ENCODE measurements at places on chromosomes 1 and 21.
A peak's percentile ranks its signal among the peaks of the same experiment; 100 is the strongest.

GRCh38 chr1:177811429-177811828 lies 158.4 kb downstream of the SEC16B start:
- no peak for DNase-seq

GRCh38 chr21:26169611-26170470 lies 729 bp downstream of the APP start:
- peak; percentile 29 for DNase-seq

DNA sequence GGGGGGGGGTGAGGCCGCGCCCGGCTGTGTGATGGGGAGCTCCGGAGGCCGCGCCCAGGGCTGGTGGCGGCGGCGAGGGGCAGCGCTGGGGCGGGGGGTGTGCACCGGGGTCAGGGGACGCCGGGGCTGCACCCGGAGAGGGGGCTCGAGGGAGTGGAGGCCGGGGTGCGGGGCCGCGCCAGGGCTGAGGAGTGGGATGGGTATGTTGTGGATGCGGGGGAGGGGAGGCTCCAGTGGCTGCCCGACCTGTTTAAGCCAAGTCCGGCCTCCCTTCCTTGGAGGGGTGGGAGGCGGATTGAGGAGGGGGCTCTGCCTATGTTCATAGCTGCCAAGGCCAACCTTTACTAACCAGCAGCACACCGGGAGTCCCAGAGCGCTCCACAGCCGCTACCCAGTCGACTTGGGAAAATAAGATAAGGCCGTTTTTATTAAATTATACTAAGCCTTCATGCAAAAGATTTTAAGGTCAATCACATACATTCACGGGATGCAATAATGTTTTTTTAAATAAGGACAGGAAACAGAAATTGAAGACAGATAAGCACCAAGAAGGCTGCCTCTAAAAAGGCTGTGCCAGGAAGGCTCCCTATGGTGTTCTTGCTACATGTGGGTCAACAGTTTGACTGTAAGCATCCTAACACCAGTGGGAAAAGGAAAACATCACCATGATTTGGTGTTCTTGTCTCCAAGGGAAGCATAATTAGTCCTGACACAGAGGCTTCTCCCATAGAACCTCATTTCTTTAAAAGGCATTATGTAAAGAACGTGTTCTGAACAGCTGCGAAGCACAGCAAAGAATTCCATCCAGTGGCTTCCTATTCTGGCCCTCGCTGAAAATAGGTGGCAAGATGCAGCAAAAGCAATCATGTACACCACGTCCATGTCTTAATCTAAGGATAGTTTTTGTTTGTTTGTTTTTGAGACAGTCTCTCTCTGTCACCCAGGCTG lies 626 bp upstream of the HLCS start:
- no peak for DNase-seq

DNA sequence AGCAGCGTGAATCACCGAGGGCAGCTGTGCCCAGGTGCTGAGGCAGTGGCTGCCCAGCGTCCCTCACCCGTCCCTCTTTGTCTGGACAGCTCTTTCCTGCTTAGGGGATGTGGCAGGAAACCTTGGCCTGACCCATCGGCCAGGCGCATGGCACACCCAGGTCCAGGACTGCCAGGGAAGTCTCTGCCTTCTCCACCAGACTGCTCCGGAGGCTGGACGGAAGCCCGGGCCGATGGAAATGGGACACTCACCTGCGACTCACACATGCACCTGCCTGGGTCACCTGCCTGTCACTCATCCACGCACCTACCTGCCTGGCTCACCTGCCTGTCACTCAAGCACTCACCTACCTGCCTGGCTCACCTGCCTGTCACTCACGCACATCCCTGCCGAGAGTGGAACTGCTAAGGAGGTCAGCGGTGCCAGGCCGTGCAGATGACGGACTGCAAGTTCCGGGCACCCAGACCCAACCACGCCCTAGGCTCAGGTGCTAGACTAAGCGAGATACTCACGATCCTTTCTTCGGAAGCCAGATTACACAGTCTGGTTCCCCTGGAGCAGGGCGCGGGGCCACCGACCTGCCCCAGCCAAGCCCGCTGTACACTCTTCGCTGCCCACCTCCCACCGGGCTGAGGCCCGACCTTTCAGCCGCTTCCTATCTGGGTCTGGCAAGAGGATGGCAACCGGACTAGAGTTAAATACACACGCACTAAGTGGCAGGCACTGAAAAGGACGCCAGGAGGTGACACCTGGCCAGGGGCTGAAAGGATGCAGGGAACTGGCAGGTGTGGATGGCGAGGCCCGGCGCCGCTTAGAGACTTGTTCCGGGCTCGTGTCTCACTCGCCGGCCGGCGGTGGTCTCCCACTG lies 1.1 kb downstream of the UBE2J2 start:
- no peak for DNase-seq

DNA sequence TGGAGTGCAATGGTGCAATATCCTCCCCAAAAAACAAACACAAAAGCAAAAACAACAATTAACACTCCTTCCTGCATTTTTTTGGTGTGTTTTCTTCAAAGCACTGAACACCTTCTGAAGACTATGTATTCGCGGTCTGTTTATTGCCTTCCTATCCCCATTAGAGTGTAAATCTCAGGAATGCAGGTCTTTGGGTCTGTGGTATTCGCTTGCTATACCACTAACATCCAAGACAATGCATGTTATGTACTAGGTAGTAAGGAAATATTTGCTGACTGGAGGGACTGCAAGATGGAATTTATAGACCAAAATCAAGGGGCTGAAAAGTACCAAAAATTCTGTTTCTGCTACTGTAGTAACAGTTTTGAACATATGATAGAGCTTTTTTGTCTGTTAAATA lies 299.4 kb downstream of the RYR2 start:
- no peak for DNase-seq

GRCh38 chr1:82901561-82901960 lies 1097.4 kb downstream of the TTLL7 start:
- DNase-seq: peak; percentile 65

DNA sequence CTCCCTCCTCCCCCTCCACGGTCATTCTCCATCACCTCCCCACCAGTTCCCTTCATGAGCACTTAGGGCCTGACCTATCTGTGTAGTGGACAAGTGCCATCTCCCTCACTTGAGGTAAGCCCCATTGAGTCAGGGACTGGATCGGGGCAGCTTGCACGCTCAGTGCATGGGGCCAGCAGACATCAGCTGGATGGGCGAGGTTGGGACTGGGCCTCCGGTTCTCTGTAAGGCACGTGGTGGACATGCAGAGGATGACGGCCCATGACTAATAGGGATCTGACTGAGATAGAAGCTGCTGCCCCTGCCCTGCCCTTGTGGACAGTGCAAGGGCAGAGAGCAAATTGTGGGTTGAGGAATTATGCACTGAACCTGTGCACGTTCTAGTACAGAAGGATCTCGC lies 120.4 kb upstream of the C1orf174 start:
- no peak for DNase-seq

DNA sequence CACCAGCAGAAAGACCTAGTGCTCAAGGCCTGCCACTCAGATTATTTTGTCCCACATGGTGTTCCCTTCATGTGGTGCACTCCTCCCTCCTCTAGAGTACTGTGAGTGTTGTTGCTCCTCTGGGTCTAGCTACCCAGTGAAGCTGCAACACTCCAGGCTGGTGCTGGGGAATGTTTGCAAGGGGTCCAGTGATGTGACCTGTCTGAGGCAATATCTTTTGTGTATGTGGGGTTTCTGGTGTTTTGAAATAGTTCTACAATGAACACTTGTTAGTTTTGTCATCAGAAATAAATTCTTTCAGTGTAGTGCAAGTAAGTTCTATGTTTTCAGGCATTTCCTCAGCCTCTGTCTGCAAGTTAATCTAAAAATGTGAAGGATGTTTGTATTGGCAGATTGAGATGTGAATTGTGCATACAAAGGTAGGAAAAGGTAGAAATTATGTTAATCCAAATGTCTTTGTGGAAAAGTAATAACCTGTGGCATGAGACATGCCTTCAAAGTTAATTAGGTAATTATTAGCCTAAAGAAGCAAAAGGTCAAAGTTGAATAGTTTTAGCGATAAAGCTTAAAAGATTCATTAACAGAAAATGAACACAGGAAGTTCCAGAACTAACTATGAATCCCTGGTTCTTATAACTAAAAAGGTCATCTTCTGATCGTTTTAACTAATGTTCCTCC lies 616.8 kb downstream of the LTN1 start:
- DNase-seq: no peak

DNA sequence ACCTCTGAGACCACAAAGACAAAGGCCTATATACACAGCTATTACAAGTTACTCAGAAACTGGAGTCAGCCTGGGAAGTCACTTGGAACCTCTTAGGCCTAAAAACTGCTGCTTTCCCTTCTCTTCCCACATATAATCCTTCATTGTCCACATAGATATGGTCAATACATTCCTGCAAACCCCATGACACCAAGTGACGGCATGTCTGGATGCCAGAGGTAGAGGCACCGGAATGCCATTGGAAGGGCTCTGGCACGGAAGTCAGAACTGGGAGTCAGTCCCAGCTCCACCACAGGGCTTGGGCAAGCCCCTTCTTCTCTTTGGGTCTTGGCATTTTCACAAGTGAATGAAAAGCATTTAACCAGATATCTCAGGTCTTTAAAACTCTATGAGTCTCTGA lies 204.7 kb downstream of the MATN1 start:
- DNase-seq: no peak

DNA sequence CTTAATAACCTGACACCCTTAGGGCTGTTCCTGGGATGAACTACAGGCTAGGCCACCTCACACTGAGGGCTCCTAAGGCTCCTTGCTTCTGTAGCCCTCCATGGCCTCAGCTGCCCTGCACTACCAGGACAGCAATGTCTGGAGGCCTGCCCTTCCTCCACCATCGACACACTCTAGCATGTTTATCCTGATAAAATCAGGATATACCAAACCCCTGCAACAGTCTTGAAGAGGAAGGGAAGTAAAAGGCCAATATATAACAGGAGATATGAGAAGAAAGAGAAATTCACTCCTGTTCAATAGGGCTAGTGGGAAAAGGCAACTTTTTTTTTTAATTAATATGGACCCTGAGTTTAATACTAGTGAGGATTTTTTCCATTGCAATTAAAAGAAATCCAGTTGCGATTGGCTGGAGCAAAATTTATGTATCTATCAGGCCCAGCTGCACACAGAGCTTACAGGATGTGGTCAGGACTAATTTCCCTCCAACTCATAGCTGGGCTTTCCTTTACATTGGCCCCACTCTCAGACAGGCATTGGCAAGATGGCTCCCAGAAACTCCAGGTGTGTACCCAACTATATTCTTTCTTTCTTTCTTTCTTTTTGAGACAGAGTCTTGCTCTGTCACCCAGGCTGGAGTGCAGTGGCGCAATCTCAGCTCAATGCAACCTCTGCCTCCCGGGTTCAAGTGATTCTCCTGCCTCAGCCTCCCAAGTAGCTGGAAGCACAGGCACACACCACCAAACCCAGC lies 13.5 kb upstream of the ATP2B4 start:
- DNase-seq: no peak

DNA sequence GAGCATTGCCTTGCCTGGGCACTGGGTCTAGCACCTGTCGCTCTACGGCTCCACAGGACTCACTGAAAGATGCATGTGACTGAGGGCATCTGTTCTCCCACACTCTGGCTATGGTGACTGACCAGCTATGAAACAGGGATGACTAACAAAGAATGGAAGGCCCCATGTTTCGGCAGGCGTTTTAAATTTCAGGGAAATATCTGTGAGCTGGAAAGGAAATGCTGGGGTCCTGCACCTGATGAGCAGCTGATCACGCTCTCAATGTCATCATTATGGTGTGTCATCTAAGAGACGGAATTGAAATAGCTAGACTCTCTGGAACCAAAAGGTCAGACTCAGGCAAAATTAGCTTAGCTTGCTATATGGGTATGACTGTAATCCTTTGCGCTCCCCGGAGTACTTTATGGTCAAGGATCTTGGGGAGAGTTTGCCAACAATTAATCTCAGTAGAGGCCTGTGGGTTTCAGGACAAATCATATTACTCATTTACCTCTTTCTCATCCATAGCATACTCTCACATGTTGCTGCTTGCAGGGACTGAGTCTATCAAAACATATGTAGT lies 24.5 kb upstream of the PALMD start:
- no peak for DNase-seq

DNA sequence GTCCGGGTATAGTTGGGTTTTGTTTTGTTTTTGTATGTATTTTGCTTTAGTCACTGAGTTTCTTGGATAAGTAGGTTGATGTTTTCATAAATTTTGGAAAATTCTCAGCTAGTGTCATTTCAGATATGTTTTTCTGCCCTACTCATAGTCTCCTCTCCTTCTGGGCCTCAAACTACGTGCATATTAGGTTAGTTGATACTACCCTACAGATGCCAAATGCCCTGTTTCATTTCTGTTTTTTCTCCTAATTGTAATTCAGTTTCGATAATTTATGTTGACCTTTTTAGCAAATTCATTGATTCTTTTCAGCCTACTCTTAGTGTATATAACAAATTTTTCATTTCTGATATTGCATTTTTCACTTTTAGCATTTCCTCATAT lies 268.6 kb upstream of the RGS18 start:
- no peak for DNase-seq
